CD8-positive, alpha-beta T cell (primary cell): ENCODE measurements at places on chromosomes 6 and 20. TPM values are rescaled to one million over a fixed set of nuclear protein-coding genes. Genes with fewer than 3 reads are reported as not detected.

Gene MTG2
- 8.8 TPM for total RNA-seq

Gene GTSF1L
- not detected for total RNA-seq

Gene PAX1
- not detected for total RNA-seq

Gene PNLDC1
- total RNA-seq = not detected

Gene TNXB
- 13.8 TPM for total RNA-seq
